Thyroid gland (tissue), 4 donors: ENCODE measurements at places on chromosomes 11 and 22. TPM values are rescaled to one million over a fixed set of nuclear protein-coding genes. Genes with fewer than 3 reads are reported as not detected.

WNT11 gene
- 7.3 TPM for total RNA-seq

APOA5 gene
- not detected for total RNA-seq

NRXN2 gene
- 2.0 TPM for total RNA-seq

NPAS4 gene
- total RNA-seq, result not detected

TBX10 gene
- not detected for total RNA-seq

GPHA2 gene
- total RNA-seq, result not detected
